ENCODE measurements at places on chromosomes 2 and 18.

DNA sequence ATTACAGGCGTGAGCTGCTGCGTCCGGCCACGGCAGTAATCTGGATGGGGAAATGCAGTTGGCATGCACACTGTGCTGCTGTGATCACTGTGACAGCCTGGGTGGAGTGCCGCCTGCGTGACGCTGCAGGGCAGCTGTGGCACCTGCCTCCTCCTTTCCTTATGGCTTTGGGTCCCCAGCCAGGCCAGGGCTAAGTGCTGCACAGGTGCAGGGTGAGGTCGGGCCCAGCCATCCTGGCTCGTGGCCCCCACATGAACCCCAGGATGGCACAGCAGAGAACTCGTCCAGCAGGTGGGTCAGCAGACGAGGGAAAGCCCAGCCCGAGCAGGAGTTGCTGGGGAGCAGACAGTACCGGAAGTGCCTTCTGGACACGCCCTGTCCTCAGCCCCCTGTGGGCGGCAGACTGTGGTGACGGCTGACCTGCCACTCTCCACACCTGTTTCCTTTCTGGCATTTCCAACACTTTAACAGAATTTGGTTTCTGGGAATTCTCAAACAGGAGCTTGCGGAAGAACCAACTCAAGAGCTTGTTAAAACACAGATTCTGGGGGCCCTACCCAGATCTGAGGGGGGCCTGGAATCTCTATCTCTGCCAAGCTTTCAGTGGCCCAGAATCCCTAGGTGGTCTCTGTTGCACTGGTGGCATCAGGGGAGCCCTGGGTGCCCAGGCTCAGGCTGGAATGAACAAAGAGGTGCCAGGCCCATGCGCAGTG is 16.9 kb downstream of the HS1BP3 start:
- DNase-seq, result no peak

DNA sequence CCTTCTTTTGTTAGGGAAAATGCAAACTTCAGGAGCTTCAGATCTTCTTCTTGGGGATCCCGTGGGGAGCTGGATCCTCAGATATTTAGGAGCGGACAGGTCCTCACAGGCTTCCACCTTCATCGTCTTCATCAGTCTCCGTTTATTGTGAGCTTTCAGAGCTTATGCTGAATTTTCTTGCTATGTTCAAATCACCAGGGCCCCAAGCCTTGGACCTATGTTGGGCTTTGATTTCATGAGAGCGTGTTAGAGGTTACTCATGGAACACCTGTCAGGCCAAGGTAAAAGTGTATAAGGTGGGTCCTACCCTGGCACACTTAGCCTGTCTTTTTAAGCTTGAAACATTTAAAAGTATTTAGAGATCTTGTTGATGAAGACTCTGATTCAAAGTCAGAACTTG is 212.9 kb downstream of the FAM210A start:
- no peak for DNase-seq

GRCh38 chr2:152504618-152505017 is 169.6 kb downstream of the FMNL2 start:
- DNase-seq, result no peak

- DNase-seq, result no peak
These were observed 277.6 kb downstream of the ZNF804A start for GRCh38 chr2:184875911-184876310.

DNA sequence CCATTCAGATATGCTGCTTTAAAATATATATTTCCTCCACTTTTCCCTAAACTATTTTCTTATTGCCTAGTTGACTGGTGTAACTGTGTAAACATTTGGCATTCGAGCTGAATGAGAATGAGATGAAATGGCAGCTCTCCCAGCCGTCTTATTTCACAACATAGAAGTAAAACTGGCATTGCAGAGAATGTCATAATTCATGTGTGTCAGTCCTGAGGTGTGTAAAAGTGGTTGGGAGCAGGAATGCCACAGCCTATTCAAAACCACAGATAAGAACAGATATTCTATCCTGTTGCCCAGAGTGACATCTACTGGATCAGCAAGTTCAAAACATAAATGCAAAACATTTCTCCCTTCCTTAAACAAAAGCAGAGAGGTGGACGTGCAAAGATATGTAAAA is 565.5 kb upstream of the CHAC2 start:
- no peak for DNase-seq

DNA sequence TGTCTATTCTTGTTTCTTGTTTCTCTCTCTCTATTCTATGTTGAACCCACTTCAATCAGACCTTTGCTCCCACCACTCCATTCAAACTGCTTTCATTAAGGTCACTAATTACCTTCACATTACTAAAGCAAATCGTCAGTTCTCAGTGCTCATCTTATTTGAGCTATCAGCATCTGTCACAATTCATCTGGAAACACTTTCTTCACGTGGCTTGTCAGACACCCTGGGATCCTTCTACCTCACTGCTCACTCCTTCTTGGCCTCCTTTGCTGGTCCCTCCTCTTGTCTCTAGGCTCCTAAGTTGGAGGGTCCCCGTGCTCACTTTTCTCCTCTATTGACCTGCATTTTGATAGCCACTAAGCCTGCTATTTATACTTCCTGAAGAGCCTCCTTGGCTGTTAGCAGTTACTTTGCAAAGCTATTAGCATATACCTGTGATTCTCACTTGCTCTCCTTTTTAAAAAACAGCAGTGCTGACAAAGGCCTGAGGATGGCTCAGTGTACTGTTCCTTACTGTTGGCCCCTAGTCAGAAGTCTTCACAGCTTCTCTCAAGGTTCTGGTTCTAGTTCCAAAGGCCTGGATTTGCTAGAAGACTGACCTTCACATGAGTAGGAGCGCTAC is 80.2 kb downstream of the PLEKHM3 start:
- DNase-seq, result no peak
